Karpas-422 (cell line): ENCODE measurements at places on chromosomes 13 and 19. TPM values are rescaled to one million over a fixed set of nuclear protein-coding genes. Genes with fewer than 3 reads are reported as not detected.

The EHD2 gene
- total RNA-seq: not detected in 2 replicates

The FAM216B gene
- not detected in 2 replicates for total RNA-seq

The ZNF486 gene
- total RNA-seq: 9.5 and 12.3 TPM in 2 replicates

The SHANK1 gene
- total RNA-seq: not detected in 2 replicates

The KLK14 gene
- total RNA-seq: 0.48 TPM in 1 of 2 replicates, not detected in the other

The OR7D2 gene
- not detected in 2 replicates for total RNA-seq

The APC2 gene
- total RNA-seq: 1.1 and 2.8 TPM in 2 replicates

The MAP4K1 gene
- 262 and 352 TPM in 2 replicates for total RNA-seq

The STOML3 gene
- not detected in 2 replicates for total RNA-seq

The HSD17B14 gene
- total RNA-seq: 1.0 and 1.9 TPM in 2 replicates

The AMH gene
- 1.9 and 7.2 TPM in 2 replicates for total RNA-seq

The ZBTB7A gene
- 7.2 and 29.3 TPM in 2 replicates for total RNA-seq

The AP3D1 gene
- 82.3 and 101 TPM in 2 replicates for total RNA-seq

The ZNF709 gene
- 5.7 and 10.1 TPM in 2 replicates for total RNA-seq

The TBC1D4 gene
- total RNA-seq: 3.1 and 4.0 TPM in 2 replicates

The LGI4 gene
- total RNA-seq: 0.22 TPM in 1 of 2 replicates, not detected in the other

The TRIM13 gene
- total RNA-seq: 17.5 and 18.2 TPM in 2 replicates

The PRR36 gene
- not detected in 2 replicates for total RNA-seq

The BRSK1 gene
- 15.5 and 31.0 TPM in 2 replicates for total RNA-seq

The GDF15 gene
- 0.97 TPM in 1 of 2 replicates, not detected in the other for total RNA-seq

The IL11 gene
- total RNA-seq: 0.40 and 0.41 TPM in 2 replicates

The SIAH3 gene
- total RNA-seq: not detected in 2 replicates

The ATP8A2 gene
- total RNA-seq: not detected in 2 replicates

The KRTDAP gene
- not detected in 2 replicates for total RNA-seq

The AXL gene
- total RNA-seq: not detected in 2 replicates

The EMP3 gene
- total RNA-seq: 64.7 and 77.3 TPM in 2 replicates

The ZNF439 gene
- 16.5 and 19.4 TPM in 2 replicates for total RNA-seq

The CDC16 gene
- 41.9 and 57.1 TPM in 2 replicates for total RNA-seq

The CYP2F1 gene
- total RNA-seq: not detected in 2 replicates

The SOX1 gene
- total RNA-seq: not detected in 2 replicates

The RHPN2 gene
- total RNA-seq: 2.8 and 4.3 TPM in 2 replicates

The SIGLEC9 gene
- 0.14 TPM in 1 of 2 replicates, not detected in the other for total RNA-seq

The ELSPBP1 gene
- total RNA-seq: not detected in 2 replicates

The PROZ gene
- not detected in 2 replicates for total RNA-seq

The IGFLR1 gene
- total RNA-seq: 1.5 and 15.2 TPM in 2 replicates

The NCAN gene
- total RNA-seq: not detected in 2 replicates

The PSG11 gene
- total RNA-seq: not detected in 2 replicates

The ERVV-1 gene
- 0.52 and 2.7 TPM in 2 replicates for total RNA-seq

The KIR2DL1 gene
- not detected in 2 replicates for total RNA-seq

The CLDN10 gene
- not detected in 2 replicates for total RNA-seq

The CCDC106 gene
- total RNA-seq: 26.2 and 54.8 TPM in 2 replicates

The DENND1C gene
- 19.2 and 32.0 TPM in 2 replicates for total RNA-seq

The GPR12 gene
- total RNA-seq: not detected in 2 replicates

The HIF3A gene
- not detected in 2 replicates for total RNA-seq

The TUBA3C gene
- not detected in 2 replicates for total RNA-seq

The OR7C1 gene
- not detected in 2 replicates for total RNA-seq

The SPRY2 gene
- total RNA-seq: not detected in 2 replicates

The DACH1 gene
- not detected in 2 replicates for total RNA-seq

The PLEKHA4 gene
- total RNA-seq: not detected in 2 replicates

The TDRD12 gene
- total RNA-seq: not detected in 2 replicates

The RFXANK gene
- 170 and 176 TPM in 2 replicates for total RNA-seq

The ENOX1 gene
- not detected in 2 replicates for total RNA-seq

The SLC39A3 gene
- total RNA-seq: 28.6 and 55.3 TPM in 2 replicates

The LRCH1 gene
- 0.56 and 1.6 TPM in 2 replicates for total RNA-seq

The DHDH gene
- 1.4 and 3.3 TPM in 2 replicates for total RNA-seq
